ENCODE measurements at places on chromosomes 4 and X. TPM values are rescaled to one million over a fixed set of nuclear protein-coding genes. Genes with fewer than 3 reads are reported as not detected.

GPM6B gene
- total RNA-seq: not detected

RP2 gene
- total RNA-seq: 5.5 TPM

- H3K27ac ChIP-seq: no peak overlapping the region
- H3K36me3 ChIP-seq: no peaks in the 10 kb centered on the region
- no peak overlapping the region for H3K4me3 ChIP-seq
- DNase-seq: no peak
- peaks cover 7% of the 10 kb centered on the region for H3K4me1 ChIP-seq
These were observed 216.4 kb upstream of the TET2 start for GRCh38 chr4:104930298-104930697.

- H3K27ac ChIP-seq: no peak overlapping the region
- no peaks in the 10 kb centered on the region for H3K36me3 ChIP-seq
- H3K27me3 ChIP-seq: no peaks in the 10 kb centered on the region
These were observed 2.9 kb downstream of the PAK3 start for GRCh38 chrX:111098874-111099273.

DNA sequence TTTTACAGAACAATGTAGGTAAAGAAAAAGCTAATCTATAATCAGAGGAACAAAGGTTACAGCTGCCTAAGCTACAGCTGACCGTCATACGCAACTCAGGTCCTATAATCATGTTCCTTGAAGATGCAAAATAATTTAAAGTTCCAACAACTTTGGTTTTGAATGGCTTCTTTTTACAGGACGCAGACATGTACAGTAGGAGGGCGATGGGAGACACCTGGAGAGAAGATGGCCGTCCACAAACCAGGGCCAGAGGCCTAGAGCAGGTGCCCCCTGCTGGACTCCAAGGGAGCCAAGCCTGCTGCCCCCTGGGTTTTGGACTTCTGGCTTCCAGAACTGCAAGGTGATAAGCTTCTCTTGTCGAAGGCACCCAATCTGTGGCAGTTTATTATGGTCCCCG lies 10.6 kb downstream of the HGFAC start:
- H3K27me3 ChIP-seq: no peaks in the 10 kb centered on the region
- H3K27ac ChIP-seq: no peak overlapping the region

GRCh38 chr4:42436928-42437565 lies 39.8 kb downstream of the SHISA3 start:
- H3K27ac ChIP-seq: no peak overlapping the region
- no peaks in the 10 kb centered on the region for H3K4me1 ChIP-seq
- H3K27me3 ChIP-seq: no peaks in the 10 kb centered on the region
- peaks cover 6% of the 10 kb centered on the region for H3K36me3 ChIP-seq
- DNase-seq: no peak

DNA sequence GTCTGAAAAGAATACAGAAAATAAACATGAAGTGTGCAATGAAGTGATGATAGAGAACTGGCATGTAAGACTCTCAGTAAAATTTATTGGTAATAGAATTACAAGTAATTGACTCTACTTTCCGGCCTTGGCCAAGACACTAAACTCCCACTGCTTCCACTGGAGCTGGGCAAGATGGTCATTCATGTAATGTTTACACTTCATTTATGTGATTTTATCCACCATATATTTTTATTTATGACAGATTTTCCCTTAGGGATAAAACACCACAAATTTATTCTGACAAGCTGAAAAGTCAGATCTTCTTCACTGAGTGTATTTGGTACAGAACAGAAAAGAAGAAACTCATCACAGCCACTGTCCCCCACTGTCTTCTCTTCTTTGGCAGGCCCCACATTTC lies 191.9 kb downstream of the SLC39A8 start:
- no peak overlapping the region for H3K27ac ChIP-seq
- no peaks in the 10 kb centered on the region for H3K4me1 ChIP-seq
- DNase-seq: no peak
- no peak overlapping the region for H3K4me3 ChIP-seq

DNA sequence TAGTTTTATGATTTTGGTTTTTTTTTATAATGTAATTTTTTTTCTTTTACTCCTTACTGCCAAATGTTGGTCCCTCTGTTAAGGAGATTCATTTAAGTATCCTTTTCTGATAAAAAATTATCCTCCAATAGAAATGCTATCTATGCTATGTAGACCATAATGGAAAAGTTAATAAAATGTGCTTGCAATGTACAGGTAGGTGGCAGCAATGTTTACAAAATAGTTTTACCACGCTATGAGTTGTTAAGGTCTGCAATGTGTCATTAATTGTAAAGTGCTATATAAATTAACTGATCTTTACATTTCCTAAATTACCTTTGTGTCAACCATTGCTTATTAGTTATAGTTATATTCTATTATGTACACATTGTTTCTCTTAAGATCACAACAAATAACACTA lies 3.8 kb upstream of the CENPC start:
- H3K36me3 ChIP-seq: no peaks in the 10 kb centered on the region
- H3K4me1 ChIP-seq: peaks cover under 1% of the 10 kb centered on the region
- no peak for DNase-seq
- no peak overlapping the region for H3K27ac ChIP-seq

Measured in CD8-positive, alpha-beta memory T cell (primary cell).